Right renal cortex interstitium (tissue), 3 donors: ENCODE measurements at places on chromosomes 7 and 10.

DNA sequence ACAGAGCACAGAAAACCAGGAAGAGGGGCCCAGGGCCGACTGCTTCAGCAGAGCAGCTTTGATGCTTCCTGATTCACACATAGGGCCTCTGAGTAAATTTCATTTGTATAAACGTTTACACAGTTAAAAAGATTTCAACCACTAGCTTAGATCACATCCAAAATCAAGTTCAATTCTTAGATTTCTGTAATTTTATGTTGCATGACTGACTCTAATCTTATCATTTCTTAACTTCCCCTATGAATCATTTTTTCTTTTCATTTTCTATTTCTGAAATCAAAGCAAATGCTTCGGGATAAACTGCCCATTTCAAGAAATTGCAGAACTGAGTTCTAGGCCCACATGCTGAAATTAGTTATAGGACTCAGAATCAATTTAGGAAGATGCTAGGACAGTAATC is 224.7 kb downstream of the INHBA start:
- no peak for DNase-seq

DNA sequence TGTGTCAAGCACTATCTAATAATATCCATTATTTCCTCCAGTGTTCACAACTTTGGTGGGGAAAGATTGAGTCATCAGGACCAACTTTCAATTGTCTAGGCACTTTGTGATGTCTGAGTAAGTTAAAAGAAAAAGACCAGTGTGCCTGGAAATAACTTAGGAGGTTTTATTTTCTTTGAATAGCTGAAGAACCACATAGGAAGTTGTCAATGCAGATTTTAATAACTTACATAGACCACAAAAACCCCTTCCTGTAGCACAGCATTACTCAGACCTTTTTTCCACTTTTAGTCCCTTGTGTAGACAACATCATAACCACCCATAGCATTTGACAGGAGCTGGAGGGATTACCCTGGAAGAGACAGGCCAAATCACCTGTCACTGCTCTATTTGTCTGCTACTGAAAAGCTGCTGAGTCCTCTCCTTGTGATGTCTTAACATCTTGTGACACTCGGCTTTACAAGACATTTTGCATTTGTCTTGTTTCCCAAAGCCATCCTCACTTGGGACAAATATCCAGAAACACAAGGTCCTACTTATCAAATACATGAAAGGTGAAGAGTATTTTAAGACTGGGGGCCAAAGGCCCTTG is 241.5 kb upstream of the PTER start:
- no peak for DNase-seq

GRCh38 chr7:24843821-24844434 is 86.7 kb upstream of the GSDME start:
- no peak for DNase-seq

DNA sequence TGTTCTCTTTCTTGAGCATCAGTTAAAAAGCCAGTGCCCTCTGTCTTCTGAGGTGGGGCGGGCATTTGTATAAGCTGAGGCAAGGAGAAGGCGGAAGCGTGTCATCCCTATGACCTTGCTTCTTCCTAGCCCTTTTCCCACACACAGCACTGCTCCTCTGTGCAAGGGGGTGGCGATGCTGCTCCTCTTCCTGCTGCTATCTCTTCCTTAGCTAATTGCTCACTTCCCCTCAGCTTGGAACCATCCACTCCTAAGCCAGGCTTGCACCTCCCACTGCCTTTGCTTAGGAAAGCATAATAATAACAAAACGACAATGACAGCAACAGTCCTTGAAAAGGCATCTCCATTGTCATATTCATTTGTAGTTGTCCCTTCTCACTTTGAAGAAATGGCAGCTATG is 366.9 kb downstream of the PHTF2 start:
- no peak for DNase-seq

- DNase-seq: no peak
Observed at GRCh38 chr7:151847681-151848081, 29.2 kb downstream of the PRKAG2 start.

DNA sequence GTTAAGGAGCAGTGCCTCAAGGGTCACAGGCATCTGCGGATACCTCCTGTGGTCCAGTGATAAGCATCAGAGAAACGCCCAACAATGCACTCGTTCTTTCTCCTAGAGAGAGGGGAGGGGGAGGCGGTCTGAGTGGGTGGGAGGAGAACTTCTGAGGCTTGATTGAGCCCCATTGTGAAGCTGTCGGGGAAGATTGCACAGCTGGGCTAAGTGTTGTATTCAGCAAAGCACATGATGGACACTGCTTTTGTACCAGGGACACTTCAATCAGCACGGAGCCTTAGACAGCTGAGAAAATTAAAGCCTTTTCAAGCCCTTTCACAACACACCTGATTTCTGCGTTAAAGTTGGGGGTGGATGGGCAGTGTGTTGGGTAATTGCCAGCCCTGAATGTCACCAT is 230.3 kb upstream of the GHITM start:
- no peak for DNase-seq

- DNase-seq: no peak
Observed at GRCh38 chr10:11909618-11910017, 86.5 kb downstream of the PROSER2 start.

DNA sequence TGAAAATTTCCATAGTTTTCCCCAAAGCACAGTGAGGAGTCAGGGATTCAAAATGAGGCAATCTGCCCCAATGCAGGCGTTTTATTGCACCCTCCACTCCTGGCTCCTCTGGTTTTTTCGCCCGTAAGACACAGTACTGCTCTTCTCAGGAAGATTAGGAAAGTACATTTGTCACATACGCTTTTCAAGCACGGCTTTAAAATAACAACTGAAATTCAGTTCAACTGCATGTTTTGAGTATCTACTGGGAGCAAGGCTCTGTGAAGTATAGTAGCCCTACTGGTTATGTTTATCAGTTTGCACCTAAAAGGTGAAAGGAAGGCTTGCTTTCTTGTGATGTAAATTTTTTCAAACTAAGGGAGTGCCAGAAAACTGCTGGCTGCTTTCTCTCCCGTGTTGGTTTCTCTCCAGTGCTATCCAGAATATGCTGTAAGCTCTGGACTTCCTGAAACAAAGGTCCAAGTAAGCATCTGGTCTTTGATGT is 1.9 kb upstream of the SGMS1 start:
- no peak for DNase-seq

- DNase-seq: no peak
Observed at GRCh38 chr7:150909200-150909995, 57.1 kb downstream of the AOC1 start.

DNA sequence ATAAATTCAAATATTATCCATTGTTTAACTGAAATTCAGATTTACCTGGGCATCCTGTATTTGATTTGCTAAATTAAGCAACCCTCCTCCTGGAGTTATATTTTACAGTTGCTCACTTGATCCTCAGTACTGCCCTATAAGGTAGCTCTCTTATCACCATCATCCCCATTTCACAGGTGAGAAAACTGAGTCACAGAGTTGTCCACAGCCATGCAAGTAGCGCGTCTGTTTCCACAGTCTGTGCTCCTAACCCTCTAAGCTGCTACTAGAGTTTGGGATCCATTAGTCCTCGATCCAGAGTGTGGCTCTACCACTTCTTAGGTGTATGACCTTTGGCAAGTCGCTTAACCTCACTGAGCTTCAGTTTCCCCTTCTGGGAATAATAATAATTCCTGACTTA is 34.9 kb upstream of the KDM7A start:
- DNase-seq: no peak

DNA sequence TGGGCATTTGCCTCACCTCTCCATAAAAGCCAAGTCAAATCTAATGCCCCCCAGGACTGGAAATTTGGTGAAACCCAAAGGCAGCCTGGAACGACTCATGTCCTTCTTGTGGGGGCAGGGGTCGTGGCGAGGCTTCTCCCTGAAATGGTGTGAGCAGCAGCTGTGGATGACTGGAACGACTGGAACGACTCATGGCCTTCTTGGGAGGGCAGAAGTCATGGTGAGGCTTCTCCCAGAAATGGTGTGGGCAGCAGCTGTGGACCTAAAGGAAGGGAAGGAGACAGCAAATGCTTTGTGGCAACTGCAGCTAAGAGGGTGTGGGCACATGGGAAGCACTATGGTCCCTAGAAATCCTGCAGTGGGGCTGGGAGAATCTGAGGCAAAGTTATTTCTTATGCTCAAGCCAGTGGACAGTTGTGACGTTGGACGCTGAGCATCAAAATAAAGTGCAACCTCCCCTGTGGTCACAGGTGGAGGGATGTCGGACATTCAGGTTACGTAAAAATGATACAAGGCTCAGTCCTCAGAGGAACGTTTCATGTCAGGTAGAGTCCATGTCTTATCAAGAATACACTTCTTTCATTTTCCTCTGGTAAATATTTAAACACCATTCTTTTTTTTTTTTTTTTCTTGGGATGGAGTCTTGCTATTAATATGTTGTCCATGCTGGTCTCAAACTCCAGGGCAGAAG is 107.0 kb upstream of the KIF5B start:
- no peak for DNase-seq

DNA sequence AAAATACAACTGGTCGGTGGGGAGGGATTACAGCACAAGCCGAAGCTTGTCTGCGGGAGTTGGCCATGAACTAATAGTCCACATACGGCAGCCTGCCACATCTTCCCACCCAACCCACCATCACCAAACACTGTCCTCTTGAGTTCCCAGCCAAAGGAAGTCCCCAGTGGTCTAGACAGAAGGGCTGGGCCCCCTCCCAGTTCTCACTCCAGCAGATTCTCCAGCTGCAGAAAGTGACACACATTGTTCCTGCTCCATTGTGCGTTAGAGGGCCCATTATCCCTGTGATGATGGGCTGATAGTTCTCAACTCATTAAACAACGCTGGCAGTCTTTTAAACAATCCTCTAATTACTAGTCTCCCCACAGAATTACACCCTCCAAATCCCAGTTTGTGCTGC is 148.0 kb downstream of the FGFR2 start:
- DNase-seq: no peak

- DNase-seq: no peak
Observed at GRCh38 chr10:26457088-26457487, 18.9 kb downstream of the APBB1IP start.

DNA sequence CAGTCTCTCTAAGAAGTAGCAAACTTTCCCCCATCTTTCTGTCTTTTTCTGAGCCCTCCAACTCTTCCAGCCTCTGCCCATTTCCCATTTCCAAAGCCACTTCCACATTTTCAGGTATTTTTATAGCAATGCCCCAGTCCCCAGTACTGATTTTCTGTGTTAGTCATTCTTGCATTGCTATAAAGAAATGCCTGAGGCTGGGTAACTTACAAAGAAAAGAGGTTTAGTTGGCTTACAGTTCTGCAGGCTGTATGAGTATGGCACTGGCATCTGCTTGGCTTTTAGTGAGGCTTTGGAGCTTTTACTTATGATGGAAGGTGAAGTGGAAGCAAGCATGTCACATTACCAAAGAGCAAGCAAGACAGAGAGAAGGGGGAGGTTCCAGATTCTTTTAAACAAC is 17.2 kb downstream of the PLCE1 start:
- no peak for DNase-seq

- no peak for DNase-seq
Observed at GRCh38 chr10:69405221-69405620, 11.5 kb downstream of the TACR2 start.

DNA sequence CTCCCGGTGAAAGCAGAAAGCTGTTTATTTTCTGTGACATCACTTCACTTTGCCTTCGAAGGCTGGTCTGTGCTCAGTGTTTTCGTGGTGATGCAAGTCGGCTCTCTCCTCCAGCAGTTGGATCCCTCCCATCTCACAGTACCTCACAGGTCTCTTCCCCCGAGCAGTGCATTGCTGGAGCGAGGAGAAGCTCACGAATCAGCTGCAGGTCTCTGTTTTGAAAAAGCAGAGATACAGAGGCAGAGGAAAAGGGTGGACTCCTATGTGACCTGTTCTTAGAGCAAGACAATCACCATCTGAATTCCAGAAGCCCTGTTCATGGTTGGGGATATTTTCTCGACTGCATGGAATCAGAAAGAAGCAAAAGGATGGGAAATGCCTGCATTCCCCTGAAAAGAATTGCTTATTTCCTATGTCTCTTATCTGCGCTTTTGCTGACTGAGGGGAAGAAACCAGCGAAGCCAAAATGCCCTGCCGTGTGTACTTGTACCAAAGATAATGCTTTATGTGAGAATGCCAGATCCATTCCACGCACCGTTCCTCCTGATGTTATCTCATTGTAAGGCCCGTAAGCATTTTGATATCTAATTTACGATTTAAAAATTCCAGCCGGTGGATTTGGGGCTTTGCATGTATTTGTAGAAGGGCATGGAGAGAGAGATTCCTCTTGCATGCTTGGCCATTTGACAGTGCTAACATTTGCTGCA is at the start of gene LGI1:
TSS of gene LGI1 (plus strand) at position 136 of the 707 bp plus-strand sequence. CDS start at position 345, 209 bp downstream.
- DNase-seq: no peak

- DNase-seq: no peak
Observed at GRCh38 chr7:90424720-90425119, 21.5 kb downstream of the CLDN12 start.

- DNase-seq: no peak
Observed at GRCh38 chr10:31318382-31318853, 598 bp upstream of the ZEB1 start.

- DNase-seq: no peak
Observed at GRCh38 chr7:80478683-80479082, 33.2 kb downstream of the GNAT3 start.

- DNase-seq: no peak
Observed at GRCh38 chr10:117884592-117884991, 162.1 kb downstream of the RAB11FIP2 start.
